ENCODE measurements at places on chromosomes 13 and 19. TPM values are rescaled to one million over a fixed set of nuclear protein-coding genes. Genes with fewer than 3 reads are reported as not detected.

- H3K27me3 ChIP-seq: no peaks in the 10 kb centered on the region
- H3K4me3 ChIP-seq: no peak overlapping the region
- peak; percentile 36 for DNase-seq
- H3K36me3 ChIP-seq: peaks cover 15% of the 10 kb centered on the region
- H3K27ac ChIP-seq: no peak overlapping the region
Measured at GRCh38 chr19:43651758-43652545, 12.3 kb upstream of the CADM4 start.

GRCh38 chr13:28609926-28610325, 49.0 kb upstream of the POMP start:
- H3K27ac ChIP-seq: no peak overlapping the region
- peaks cover 19% of the 10 kb centered on the region for H3K4me1 ChIP-seq
- no peaks in the 10 kb centered on the region for H3K27me3 ChIP-seq
- H3K4me3 ChIP-seq: no peak overlapping the region
- H3K36me3 ChIP-seq: no peaks in the 10 kb centered on the region

DNA sequence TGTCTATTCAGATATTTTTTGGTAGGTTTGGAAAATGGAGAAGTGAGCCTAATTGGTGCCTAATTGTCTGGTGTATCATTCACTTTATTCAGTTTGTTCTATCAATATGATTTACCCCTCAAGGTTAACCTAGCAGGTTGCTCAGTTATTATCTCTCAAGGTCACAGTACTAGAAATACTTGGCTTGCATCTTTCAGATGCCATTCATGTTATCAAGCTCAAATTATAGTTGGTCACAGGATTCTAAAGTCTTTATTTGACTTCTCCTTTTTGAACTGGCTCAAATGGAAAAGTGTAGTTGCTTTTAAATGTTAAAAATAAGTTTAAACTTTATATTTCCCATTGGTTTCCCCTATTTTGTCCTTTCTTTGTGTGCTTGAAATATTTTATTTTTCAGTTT, 2.6 kb downstream of the KCNRG start:
- H3K27me3 ChIP-seq: no peaks in the 10 kb centered on the region
- H3K4me1 ChIP-seq: peaks cover 7% of the 10 kb centered on the region
- H3K4me3 ChIP-seq: no peak overlapping the region
- DNase-seq: no peak

Gene TEX101
- total RNA-seq: not detected

Gene DCLK1
- not detected for total RNA-seq

Data from activated naive CD8-positive, alpha-beta T cell treated with anti-CD3 and anti-CD28 coated beads for 36 hours (primary cell).